Aorta (tissue), 5 donors: ENCODE measurements at places on chromosomes 7 and 10. TPM values are rescaled to one million over a fixed set of nuclear protein-coding genes. Genes with fewer than 3 reads are reported as not detected.
A peak's percentile ranks its signal among the peaks of the same experiment; 100 is the strongest.

GRCh38 chr10:132407243-132407746, 10.3 kb downstream of the PWWP2B start:
- DNase-seq: no peak

GRCh38 chr7:44144426-44144967, 3.4 kb upstream of the MYL7 start:
- DNase-seq: peak; percentile 53

- DNase-seq: no peak
Measured at GRCh38 chr10:86545101-86545500, 23.5 kb upstream of the WAPL start.

- DNase-seq: peak; percentile 85
Measured at GRCh38 chr7:27210441-27211083, 10.7 kb upstream of the HOXA13 start.

DNA sequence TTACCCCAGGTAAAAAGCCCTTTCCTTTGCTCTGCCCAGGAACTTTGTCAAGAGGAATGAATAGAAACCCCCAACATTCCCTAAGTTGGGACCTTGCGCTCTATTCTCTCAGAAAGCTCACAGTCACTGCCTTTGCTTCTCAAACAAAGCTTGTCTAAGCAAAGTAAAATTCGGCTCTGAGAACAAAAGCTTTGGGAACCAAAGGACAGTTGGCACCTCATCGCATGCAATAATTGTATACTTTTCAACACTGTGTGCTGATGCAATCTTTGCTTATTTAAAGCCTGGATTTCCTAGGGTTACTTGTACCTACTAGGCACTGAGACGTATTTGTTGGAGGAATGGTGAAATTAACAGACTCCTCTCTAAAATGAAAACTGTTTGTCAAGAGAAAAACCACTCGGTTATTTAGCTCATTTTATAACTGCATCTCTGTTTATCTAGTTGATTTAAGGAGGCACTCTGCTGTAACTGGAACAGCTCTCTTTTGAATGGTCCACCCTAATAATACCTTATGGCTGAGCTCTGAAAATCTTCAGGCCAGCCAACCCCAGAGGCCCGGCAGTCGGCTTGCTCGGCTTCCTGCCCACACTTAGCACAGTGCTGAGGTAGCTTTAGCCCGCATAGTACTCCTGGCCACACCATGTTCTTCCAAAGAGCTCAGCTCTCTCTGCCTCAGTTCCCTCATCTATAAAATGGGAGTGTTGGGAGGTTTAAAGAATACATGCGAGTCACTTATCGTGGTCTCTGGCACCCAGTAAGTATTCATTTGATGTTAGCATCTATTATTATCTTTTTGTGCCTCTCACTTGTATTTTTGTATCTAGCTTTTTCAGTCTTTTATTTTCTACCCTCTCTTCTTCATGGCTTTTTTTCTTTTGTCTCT, 80.2 kb upstream of the PRR15 start:
- no peak for DNase-seq

DNA sequence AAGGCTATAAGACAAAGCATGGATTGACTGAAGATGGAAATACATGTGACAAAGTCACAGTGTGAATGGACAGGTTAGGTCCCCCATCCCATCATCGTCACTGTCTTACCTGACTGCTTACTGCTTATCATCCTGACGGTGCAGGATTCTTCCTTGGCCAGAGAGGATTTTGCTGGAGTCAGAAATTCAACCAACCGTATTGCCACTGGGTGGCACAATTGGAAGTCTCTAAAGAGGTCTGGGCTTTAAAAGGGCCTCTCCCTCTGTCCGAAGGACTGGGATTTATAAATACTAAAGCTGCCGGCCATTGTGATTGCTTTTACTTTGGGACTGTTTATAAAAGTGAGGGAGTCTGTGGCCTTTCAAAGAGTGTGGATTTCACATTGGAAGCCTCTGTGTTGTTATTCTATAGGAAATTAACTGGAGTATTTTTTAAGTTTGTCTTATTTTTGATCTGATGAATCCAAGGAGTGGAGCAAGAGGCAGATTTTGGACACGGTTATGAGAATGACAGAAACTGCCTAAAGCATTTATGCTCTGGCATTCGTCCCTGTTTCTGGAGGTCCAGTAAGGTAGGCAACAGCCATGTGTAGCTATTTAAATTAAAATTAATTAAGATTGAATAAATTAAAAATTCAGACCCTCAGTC, 113.3 kb upstream of the CREB5 start:
- no peak for DNase-seq

DNA sequence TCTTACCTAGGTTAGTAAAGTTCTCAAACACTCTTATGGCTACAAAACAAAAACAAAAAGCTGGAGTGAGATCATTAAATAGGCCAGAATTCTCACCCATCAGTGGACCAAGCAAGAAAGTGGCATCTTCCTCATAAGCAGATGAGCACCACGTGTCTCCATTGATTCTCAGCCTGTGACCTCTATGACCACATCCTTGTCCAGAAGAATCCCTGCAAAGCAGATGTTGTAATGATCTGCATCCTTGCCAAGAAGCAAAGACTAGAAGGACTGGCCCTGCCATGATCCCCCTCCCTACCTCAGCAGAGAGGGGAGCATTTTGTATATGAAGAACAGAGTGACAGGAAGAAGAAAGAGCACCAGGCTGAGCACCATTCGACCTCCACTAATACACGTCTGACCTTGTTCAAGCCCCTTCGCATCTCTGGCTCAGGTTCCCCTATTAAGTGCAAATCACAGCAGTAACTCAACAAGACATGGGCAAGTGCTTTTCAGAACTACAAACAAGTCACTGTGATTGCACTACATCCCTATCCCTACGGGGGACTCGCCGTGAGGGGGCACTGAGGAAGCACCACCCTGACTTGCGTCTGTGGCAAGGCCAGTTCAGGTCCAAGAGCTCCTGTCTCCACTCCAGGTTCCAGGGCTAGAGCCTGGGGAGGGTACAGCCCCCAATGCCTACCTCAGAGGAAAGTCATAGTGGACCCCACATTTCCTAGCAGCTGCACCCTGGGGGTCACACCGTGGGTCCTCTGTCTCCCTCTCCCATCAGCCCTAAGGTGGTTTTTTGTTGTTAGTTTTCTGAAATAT, 22.2 kb upstream of the RASSF4 start:
- DNase-seq: peak; percentile 12

- DNase-seq: no peak
Measured at GRCh38 chr7:103124429-103124979, 24.4 kb downstream of the NAPEPLD start.

DNA sequence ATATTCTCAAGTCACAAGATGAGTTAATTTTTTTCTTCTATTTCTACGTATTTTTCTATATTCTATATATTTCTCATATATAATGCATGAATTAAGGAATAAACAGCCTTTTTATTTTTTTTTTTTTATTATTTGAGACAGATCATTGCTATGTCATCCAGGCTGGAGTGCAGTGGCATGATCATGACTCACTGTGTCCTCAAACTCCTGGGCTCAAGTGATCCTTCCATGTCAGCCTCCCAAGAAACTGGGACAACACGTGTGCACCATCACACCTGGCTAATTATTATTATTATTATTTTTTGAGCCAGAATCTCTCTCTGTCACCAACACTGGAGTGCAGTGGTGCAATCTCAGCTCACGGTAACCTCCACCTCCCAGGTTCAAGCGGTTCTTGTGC, 1.5 kb downstream of the CLDN12 start:
- DNase-seq: no peak

SRRM3 gene
- 5.9 TPM for total RNA-seq
